ENCODE measurements at places on chromosomes 13 and 19. TPM values are rescaled to one million over a fixed set of nuclear protein-coding genes. Genes with fewer than 3 reads are reported as not detected.

Gene ZNF541
- not detected for total RNA-seq

Gene PRPF31
- total RNA-seq, result 32.7 TPM

Gene AZU1
- total RNA-seq, result not detected

Gene CYP2F1
- total RNA-seq, result not detected

Gene KIR3DL1
- not detected for total RNA-seq

Gene IGFL1
- not detected for total RNA-seq

Gene GDF15
- 102 TPM for total RNA-seq

Gene PSG6
- total RNA-seq, result not detected

Gene OR4F17
- total RNA-seq, result not detected

Gene AKT1S1
- total RNA-seq, result 22.6 TPM

Gene SHISA7
- total RNA-seq, result not detected

Gene GGACT
- 8.6 TPM for total RNA-seq

Gene LGALS7B
- total RNA-seq, result not detected

Gene PLPP2
- 48.8 TPM for total RNA-seq

Gene C5AR1
- 0.45 TPM for total RNA-seq

Gene MBD3L1
- total RNA-seq, result not detected

DNA sequence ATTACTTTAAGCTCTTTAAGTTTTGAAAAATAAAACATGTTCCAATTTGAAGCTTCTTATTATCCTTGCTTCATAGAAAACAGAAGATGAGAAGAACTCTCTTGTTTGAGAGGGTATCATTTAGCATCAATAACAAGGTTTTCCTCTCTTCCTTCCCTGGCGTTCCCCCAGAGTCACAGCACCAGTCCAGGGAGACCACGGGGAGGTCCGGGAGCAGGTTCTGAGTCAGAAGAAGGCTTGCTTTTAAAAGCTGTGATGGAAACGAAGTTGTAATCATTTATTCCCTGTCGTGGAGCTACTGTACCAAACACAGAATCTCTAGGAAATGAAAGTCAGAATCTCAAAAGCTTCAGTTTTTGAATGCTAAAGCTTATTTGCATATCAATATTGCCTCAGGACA is 174.0 kb upstream of the LSM14A start:
- DNase-seq, result no peak

GRCh38 chr19:3058821-3059314 is 3.4 kb downstream of the TLE5 start:
- no peak for DNase-seq

- DNase-seq, result no peak
Measured at GRCh38 chr13:98823442-98823841, 71.0 kb upstream of the SLC15A1 start.

GRCh38 chr19:48010932-48011758 is 16.7 kb downstream of the ELSPBP1 start:
- no peak for DNase-seq

DNA sequence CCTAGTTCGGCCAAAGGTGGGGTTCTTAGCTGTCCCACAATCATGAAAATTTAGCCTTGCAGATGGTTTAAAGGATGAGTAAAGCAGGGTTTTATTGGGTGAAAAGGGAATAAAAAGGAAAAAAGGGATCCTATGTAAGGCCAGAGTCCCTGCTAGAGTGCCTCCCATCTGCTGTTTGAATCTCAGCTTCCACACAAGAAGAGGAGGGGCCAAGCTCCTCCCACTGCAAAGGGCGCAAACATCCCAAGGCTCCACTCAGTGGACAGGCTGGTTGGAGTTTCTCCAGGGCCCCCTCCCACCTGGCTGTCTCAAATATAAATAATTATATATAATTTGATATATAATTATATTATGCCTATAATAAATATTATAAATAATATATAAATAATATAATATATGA is 1272.1 kb upstream of the PCDH20 start:
- no peak for DNase-seq

GRCh38 chr19:2623798-2624197 is 78.7 kb downstream of the GNG7 start:
- DNase-seq, result no peak

- DNase-seq, result peak; percentile 45
Measured at GRCh38 chr19:4988770-4989251, 19.9 kb downstream of the KDM4B start.

- no peak for DNase-seq
Measured at GRCh38 chr19:10815969-10816644, 19.9 kb downstream of the TMED1 start.

DNA sequence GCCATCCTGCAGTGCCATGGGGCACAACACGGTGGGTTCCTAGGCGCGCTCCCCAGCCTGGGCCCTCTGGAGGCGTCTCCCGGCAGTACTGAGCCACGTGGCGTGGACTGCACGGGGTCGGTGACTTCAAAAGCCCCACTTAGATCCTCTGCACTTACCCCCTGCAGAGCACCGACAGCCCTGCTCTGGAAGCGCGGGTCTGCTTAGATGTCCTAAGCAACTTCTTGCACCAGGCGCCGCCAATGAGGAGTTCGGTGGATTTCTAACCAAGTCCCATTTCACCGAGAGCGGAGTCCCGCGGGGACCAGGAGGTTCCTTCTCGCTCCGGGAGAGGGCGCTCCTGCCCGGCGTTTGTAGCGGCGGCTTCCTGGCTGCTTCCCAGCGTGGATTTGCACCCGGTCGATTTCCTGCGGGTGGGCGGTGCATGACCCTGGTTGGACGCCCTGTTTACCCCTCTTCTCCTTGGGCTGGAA is 25.2 kb upstream of the ZNF845 start:
- DNase-seq, result no peak

- DNase-seq, result no peak
Measured at GRCh38 chr19:54045771-54046170, 17.9 kb downstream of the VSTM1 start.

- no peak for DNase-seq
Measured at GRCh38 chr13:112741835-112742570, 52.2 kb downstream of the ATP11A start.

GRCh38 chr19:32104153-32104849 is 241.1 kb upstream of the ZNF507 start:
- DNase-seq, result no peak

DNA sequence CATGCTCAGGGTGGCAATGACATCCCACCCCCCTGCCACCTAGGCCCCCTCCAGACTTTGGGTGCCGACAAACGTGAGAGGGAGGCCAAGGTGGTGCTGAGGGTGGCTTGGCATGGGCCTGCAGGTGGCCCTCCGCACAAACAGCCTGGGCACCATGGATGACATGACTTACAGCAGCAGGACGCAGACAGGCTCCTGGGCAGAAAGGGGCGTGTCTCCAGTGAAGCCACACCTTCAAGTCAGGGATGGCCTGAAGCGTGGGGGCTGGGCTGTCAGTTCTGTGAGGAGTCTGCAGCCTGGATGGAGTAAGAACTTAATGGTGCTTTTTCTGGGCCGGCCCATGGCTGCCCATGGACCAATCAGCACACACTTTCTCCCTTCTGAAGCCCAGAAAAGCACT is 25.3 kb downstream of the POMP start:
- DNase-seq, result no peak

- DNase-seq, result no peak
Measured at GRCh38 chr19:18282021-18282787, 782 bp upstream of the JUND start.

DNA sequence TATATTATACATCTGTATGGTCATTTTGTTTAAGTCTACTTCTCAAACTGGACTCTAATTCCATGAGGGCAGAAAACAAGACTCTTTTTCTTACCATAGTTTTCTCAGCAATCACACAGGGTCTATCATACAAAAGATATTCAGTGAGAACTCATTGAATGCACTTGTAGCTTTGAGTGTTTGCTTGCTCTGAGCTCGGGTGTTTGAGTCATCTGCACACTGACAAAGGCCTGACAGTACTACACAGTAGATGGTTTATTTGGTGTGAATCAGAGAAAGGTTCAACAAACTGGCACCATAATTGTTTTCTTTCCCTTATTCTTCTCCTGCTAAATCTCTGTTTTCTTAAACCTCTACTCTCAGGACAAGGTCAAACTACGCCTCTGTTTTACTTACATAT is 586.4 kb downstream of the LMO7 start:
- DNase-seq, result no peak

DNA sequence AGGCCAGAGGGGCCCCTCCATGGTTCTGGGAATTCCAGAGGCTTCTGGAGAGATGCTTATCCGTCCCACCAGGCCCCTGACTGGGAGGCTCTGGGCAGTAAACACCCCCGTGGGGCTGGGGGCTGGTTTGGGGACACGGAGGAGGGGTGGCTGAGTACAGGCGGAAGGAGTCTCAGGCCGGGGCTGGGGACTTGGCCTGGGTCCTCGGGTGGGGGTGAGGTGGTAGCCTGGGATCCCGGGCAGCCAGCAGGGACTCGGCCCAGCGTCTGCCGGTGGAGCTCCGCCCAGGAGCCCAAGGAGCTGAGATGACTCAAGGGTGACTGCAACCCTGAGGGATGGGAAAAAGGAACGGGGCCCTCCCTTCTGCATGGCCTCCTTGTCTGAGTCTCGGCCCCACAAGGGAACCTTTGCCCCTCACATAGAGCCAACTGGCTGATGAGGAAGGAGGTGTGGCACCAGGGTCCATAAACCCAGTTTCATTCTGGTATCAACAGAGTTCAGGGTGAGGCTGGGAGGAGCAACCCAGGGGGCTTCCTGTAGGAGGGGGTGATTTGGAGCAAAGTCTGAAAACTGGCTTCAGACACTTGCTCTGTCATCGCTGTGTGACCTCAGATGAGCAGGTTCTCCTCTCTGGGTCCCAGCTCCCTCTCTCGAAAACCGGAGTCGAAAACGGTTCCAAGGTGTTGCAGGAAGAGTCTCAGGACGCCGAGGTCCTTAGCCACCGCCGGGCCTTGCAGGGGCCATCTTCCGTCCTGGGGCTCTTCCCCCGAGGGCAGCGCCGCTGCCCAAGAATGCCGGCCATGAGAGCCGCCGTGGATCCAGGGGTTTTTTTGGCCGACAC is 809 bp downstream of the MISP start:
- DNase-seq, result peak; percentile 58

DNA sequence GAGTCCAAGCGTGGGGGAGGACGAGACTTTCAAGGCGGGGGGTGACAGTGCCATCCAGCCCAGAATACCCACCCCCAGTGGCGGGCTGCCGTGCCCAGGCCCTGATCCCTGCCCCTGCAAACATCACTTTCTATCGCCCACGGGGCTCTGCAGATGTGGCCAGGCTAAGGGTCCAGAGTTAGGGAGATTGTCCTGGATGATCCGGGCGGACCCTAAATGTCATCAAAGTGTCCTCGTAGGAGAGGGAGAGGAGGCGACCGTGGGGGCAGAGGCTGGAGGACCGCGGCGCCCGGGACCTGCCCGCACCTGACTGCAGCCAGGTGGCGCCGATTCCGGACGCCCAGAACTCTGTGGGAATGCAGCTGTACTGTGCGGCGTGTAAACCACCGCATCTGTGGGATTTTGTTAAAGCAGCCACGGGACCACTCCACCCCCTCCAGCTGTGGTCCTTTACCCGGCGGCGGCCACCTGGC is 32.4 kb downstream of the GJA3 start:
- peak; percentile 48 for DNase-seq

DNA sequence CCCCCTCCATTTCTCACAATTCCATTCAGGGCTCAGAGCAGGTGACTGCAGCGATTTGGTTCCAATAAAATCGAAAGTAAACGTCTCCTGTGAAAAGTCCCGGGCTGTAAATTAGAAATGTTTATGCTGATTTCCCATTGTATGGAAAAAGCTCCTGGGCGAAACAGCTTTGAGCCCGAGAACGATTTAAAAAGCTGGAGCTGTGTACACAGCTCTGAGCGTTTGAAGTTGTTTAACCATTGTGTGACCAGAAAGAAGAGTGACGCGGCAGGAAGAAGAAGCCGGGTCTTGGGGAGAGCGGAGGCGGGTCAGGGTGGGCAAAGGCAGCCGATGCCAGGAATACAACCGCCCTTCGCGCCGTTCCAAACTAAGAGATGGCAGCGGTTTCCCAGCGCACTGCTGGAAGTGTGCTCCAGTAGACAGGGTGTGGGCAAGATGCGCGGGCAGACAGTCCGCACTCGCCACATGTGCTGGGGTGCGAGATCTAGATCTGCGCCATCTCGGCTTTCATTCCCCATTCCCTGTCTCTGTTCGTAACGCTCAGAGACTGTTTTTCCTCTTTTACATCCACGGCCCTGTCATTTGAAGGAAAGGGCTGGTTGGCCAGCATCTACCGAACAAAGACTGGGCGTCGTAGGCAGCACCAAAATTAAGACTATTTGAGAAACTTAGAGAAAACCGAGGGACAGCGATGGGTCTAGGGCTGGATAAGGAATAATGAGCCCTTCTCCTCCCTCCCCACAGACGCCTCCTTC is 960 bp upstream of the GSX1 start:
- no peak for DNase-seq

GRCh38 chr13:28031220-28031895 is 42.9 kb upstream of the URAD start:
- peak; percentile 40 for DNase-seq

DNA sequence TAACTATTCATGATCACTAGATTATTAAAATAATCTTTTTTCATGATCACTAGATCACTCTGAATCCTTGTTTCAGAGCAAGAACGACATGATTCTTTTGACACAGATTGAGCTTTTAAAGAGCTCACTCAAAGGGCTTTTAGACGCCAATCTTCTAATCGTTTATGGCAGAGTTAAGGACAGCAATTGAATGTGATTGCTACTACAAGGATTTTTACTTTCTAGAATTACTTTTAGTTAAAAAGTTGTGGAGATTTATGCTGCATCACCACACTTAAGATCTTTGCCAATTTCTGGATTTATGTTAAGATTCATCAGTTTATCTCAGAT is 1.3 kb downstream of the EXOSC8 start:
- DNase-seq, result no peak

- no peak for DNase-seq
Measured at GRCh38 chr19:53826876-53827275, 2.8 kb upstream of the NLRP12 start.

GRCh38 chr19:41925208-41926003 is 2.8 kb downstream of the ERFL start:
- DNase-seq, result no peak

GRCh38 chr19:18731562-18732008 is 48.1 kb downstream of the CRTC1 start:
- DNase-seq, result peak; percentile 77
